ENCODE measurements at places on chromosomes 2 and 18.
A peak's percentile ranks its signal among the peaks of the same experiment; 100 is the strongest.

DNA sequence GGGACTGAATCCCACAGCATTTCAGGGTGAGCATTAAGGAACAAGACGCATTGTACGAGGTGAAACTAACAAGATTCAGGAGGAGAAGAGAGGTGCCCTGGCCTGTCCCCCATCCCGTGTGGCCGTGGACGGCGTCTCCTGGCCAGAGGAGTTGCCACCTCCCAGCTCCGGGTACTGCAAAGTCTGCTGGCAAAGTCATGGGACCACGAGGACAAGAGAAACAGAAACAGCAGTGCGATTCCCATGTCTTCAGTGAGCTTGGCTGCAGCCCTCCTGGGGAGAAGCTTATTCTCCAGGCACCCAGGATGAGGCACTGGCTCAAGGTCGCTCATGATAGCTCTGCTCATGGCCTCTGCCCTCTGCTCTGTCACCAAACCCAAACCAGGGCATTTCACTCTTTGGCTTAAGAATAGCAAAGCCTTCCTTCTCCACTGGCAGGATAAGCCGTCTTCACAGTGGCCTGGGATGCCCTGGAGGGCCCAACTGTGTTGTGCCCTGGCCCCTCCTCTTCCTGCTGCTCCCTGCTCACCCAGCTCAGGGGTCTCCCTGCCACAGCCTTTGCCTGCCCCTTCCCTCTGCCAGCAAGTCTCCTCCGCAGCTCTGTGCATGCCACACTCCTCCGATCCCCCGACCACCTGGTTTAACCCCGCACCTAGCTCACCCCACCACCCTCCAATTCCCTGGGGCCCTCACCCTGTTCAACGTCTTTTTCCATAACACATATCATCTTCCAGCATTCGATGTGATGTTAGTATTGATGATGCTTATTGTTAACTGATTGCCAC, 144.8 kb downstream of the PXDN start:
- DNase-seq = no peak

DNA sequence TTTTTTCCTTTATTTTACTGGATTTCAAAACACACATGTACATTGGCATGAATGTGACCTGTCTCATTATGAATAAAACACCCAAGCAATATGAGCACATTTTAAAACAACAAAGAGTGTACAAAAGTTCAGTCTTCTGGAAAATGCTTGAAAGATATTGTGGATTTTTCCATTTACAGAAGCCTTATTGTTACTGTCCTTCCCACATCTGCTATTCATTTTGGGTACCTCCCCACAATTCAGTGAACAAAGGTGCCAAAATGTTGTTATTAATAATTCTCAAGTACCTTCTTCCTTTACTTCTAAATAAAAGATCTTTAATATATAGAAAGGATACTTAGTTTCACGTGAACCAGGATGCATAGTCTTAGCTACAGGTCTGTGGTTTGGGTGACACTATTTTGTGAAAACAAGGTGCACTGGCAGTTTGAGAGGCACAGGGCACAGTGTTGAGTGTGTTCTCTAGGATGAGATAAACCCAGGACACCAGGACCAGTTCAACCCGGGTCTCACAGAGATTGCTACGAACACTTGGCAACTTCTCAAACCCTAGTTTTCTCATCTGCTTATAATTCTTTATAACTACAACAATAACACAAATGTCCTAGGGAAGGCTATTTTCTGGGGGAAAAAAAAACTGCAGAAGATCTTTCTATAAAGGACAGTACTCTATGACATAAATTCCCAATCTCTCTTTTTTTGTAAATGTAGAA, 84.5 kb upstream of the GALNT5 start:
- no peak for DNase-seq

DNA sequence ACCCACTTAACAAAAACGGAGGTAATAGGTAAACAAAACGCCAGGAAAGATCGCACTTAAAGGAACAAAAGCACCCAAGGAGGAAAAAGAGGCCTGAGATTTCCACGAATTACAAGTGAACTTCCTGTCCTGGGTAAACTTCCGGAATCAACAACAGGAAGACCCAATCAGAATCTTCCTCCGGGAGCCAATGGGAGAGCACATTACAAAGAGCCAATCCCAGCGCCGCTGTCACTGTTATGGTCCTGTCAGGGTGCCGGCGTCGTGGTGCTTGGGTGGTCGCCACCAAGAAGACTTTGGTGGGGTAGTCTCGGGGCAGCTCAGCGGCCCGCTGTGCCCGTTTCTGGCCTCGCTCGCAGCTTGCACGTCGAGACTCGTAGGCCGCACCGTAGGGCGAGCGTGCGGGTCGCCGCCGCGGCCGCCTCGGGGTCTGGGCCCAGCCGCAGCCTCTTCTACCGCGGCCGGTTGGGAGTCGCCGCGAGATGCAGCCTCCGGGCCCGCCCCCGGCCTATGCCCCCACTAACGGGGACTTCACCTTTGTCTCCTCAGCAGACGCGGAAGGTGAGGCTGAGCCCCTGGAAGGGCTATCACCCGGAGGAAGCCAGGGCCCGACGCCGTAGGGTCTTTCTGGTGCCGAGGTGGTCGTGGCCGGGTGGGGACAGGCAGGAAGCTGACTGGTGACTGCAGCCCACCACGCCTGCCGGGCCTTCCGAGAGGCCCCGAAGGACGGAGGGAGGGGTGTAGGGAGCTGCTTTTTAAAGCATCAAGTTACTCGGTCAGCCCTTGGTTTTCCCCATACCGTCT, at the start of gene YIPF4:
Gene YIPF4, plus strand, starts transcription at position 231 of the 804 bp plus-strand sequence. Its CDS starts 252 bp downstream, at position 483.
- peak; percentile 97 for DNase-seq

GRCh38 chr2:238908960-238909951, 61.4 kb downstream of the TWIST2 start:
- no peak for DNase-seq

DNA sequence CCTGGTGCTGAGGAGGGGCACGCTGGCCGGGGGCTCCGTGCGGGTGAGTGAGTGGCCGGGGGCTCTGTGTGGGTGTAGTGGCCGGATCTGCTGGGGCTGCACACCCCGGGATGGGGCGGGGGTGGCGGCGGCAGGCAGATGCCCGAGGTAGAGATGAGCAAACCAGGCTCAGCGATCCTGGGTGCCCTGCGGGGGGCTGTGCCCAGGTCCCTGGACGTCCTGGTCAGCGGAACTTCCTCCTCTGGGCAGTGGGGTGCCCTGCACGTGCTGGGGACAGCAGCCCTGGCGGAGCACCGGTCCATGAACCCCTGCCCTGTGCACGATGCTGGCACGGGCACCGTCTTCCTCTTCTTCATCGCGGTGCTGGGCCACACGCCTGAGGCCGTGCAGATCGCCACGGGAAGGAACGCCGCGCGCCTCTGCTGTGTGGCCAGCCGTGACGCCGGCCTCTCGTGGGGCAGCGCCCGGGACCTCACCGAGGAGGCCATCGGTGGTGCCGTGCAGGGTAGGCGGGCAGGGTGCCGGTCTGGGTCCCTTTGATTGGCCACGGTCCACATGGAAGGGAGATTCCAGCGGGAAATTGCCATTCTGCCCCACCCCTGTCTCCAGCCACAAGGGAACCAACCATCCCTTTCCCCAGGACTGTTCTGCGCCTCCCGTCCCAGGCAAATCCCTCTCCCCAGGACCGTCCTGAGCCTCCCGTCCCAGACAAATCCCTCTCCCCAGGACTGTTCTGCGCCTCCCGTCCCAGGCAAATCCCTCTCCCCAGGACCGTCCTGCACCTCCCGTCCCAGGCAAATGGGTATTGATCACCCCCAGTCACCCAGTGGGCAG, 5.9 kb downstream of the NEU4 start:
- DNase-seq = peak; percentile 7

DNA sequence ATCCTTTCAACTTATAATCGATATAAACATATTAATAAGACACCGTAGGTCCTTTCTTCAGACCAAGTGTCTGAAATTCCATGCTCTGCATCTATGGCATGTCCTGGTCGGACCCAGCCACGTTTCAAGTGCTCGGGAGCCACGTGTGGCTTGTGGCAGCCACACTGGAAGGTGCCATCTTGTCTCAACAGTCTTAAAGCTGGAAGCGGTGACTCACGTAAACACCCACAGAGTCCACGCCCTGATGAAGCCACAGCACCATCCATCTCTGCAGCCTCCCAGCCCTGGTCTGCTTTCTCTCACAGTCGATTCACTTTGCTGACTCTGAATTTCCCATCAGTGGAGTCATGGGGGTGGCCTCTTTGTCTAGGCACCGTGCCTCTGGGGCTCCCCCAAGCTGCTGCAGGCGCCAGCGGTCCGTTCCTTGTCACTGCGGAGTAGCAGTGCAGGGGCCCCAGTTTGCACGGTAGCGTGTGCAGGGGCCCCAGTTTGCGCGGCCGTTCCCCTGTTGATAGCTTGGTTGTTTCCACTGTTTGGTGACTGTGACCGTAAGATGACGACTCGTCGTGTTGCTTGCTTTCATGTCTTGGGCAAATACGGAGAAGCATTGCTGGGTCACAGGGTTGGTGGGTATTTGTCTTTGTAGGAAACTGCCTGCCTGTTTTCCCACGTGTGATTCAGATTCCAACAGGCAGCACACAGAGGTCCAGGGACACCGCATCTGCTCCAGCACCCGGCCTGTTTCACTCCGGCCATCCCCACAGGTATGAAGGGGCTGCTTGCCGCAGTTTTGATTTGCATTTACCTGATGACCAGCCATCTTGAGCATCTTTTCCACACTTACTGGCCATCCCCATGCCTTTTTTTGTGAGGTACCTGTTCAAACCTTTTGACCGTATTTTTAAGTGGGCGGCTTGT, 240.3 kb downstream of the HDAC4 start:
- no peak for DNase-seq

- DNase-seq = no peak
These were observed 114.0 kb upstream of the GLS start for GRCh38 chr2:190766595-190766994.

DNA sequence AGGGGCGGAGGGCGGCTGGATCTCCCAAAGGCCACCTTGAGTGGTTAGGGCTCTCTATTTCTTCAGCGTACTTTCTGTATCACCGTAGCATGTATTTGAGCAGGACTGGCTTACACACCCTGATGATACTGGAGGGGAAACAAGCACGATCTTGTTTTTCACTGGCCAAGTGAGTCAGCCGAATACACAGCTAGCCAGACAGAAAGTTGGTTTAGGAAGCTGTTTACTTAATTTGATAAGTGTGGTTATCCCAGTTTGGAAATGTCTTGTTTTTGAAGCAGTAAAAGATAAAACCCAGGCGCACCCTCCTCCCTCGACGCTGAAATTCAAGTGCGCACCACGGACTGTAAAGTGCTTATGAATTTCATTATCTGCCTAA, 582 bp downstream of the RIOK3 start:
- DNase-seq = no peak

GRCh38 chr2:10947005-10947440, 35.3 kb downstream of the KCNF1 start:
- no peak for DNase-seq

- no peak for DNase-seq
These were observed 13.2 kb upstream of the ITGAV start for GRCh38 chr2:186576614-186577013.

- no peak for DNase-seq
These were observed 197.6 kb downstream of the LDLRAD4 start for GRCh38 chr18:13416208-13416607.

- DNase-seq = no peak
These were observed 403.6 kb upstream of the ACVR2A start for GRCh38 chr2:147441182-147441581.

- no peak for DNase-seq
These were observed 49.7 kb upstream of the ZNF397 start for GRCh38 chr18:35190948-35191697.

GRCh38 chr18:62663731-62664336, 51.5 kb upstream of the PHLPP1 start:
- DNase-seq = no peak

DNA sequence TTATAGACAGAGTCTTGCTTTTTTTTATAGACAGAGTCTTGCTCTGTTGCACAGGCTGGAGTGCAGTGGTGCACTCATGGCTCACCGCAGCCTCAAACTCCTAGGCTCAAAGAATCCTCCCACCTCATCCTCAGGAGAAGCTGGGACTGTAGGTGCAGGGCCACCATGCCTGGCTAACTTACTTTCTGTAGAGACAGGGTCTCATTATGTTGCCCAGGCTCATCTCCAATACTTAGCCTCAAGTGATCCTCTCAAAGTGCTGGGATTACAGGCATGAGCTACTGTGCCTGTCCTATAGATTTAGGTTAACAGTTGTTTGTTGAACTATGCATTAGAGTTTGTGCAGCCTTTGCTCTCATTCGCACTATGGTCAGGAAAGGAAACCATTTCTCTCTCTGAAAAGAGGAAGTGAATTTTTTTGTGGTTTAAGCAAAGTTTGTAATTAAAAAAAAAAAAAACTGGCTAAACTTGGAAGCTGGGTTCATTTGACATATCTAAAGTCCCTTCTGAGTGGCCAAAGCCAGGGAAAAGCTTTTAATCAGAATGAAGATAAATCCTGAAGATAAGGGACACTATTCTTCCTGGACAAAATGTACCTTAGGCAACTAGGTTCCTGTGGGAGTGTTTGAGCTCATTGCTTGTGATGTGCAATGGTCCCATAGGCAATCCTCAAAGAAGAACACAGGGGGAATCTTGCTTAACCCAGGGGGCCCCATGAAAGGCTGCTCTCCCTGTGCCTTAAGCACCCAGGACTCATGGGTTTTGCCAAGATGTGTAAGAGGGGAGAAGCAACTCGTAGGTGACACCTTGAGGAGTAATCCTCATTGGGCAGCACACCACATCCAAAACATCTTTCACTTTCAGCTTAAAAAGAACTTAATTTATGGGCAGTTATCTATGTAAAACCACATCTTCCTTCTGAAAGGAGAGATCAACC, 201.7 kb downstream of the MREG start:
- no peak for DNase-seq

GRCh38 chr18:56001576-56001975, 413.6 kb upstream of the TCF4 start:
- DNase-seq = no peak

- DNase-seq = no peak
These were observed 113.7 kb downstream of the LTBP1 start for GRCh38 chr2:33060405-33060804.

DNA sequence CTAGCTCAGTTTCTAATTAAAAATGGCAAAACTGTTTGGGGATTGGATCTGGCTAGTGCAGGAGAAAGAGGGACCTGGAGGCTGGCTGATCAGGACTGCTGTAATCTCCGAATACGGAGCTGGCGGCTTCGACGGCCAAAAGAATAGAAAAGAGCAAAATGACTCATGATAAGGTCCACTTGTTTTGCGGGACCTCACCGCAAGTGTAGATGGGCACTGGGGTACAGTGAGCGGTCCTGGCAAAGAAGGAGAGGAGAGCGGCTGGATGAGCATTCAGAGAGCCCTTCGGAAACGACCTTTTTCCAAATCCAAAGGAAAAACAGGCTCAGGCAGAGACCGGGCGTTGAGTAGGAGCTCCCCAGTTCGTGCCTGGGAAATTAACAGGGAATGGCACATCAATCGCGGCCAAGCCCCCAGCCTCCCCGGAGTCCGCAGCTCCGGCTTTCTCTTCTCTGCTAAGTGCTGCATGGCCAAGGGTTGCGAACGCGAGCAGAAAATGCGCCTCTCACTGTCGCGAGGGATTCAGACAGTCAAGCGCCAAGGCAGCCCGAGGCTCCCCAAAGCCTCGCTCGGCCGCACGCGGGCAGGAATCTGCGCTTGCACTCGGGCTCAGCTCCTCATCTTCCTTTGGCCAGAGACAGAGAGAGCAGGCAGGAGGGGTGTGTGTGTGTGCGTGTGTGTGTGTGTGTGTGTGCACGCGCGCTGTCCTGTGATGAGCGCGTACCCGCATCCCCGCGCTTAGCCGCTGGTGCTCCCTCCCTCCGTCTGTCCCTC, 1.8 kb downstream of the DCC start:
- no peak for DNase-seq
